RCC 7860 (cell line): ENCODE measurements at places on chromosomes 6 and 20.

- no peak for DNase-seq
These were observed 365.9 kb upstream of the CHD6 start for GRCh38 chr20:41984031-41984430.

GRCh38 chr6:8402546-8402945 lies 32.8 kb downstream of the SLC35B3 start:
- DNase-seq: no peak

DNA sequence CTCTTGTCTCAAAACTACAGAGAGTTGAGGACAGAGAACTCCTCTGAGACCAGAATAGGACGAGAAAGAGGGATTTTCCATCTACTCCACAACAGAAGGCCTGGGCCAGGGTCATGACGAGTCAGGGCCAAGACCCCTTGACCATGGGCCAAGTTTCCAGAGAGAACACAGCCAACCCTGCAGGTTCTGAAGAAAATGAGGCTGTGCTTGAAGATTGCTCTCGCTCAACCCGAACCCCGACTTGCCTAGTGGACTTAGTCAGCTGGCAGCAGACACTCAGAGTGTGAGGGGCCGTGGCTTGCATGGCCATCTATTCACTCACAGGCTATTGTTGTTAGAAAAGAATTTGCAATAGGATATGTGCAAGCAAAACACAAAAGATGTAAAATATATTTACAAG lies 54.5 kb downstream of the TMEM242 start:
- no peak for DNase-seq

DNA sequence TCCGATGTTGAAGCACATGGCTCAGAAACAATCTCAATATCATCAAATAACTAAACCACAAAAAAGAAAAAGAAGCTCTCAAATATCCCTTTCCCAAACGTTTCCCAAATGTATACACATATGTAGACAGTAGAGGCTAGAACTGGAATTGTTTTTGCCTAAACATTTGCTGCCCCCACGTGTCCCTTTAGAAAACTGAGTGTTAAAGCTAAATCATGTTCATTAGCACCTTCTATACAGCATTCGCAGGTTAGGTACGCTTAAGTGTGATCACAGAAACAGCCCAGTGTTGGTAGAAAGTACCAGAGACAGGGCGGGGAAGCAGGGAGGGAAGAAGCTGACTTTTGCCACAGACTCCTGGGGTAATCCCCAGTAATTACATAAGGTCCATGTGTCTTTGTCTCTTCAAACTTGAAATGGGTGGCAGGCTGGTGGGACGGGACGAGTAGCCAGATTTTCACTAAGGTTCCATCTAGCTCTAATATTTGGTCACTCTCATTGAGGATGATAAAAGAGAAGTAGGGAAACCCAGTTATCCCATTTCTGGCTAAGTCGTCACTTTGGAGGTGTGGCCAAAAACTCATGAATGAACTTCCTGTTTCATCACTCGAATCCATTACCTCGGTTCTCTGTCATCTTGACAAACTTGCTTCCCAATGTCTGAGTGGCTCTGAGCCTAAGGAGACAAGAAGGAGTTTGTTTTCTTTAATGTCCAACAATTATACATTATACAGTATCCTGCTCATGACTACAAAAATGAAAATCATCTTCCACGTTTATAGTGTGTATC lies 15.0 kb upstream of the TFAP2A start:
- peak; percentile 33 for DNase-seq

DNA sequence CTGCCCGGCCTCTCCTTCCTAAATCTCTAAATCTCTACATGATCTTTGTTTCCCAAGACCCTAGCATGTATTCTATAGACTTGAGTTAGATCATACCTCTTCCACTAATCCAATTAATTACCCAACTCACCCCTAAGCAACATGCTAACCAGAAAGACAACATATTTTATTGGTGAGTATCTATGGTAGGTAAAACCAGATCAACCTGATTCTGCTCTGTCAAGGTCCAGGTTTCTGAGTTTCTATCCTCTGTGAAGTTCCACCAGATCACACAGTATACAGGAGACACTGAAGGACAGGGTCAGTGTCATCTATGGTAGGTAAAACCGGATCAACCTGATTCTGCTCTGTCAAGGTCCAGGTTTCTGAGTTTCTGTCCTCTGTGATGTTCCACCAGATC lies 363.2 kb upstream of the MARCKS start:
- no peak for DNase-seq

DNA sequence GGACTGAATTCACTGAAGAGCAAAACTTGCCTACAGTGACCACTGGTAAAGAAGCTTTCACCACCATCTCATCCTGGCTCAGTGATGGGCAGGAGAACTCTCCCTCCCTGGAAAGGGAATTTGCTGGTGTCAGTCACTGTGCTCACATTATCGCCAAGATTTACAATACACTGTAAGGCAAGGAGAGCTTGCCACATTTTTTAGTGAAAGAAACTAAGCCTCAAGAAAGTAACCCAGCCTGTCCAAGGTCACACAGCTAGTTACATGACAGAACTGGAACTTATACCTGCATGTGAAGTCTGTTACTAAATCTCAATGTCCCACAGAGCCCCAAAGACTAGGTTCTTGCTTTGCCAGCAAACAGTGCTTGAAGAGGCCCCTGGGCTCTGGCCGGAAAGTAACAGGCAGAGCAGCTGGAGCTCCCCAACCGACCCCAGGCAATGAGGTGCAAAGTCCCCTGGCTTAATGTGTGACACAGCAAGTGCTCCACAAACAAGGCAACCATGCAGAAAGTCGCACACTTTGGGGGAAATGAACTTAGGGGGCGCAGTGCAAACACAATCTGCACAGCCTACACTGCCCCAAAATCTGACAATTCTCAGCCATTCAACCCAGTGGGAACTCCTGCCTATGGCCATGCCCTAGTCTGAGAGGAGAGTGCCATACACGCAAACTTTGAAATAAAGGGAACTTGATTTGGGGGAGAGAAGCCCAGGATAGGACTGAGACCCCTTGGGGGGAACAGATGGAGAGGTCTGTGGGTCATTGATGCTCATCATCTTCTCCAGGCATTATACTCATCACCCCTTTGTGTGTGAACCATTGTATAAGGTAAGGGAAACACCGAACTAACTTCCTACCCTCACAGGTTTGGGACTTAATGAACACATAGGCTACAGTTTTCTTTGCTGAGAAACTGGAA lies 1.9 kb downstream of the BCL2L1 start:
- peak; percentile 31 for DNase-seq

DNA sequence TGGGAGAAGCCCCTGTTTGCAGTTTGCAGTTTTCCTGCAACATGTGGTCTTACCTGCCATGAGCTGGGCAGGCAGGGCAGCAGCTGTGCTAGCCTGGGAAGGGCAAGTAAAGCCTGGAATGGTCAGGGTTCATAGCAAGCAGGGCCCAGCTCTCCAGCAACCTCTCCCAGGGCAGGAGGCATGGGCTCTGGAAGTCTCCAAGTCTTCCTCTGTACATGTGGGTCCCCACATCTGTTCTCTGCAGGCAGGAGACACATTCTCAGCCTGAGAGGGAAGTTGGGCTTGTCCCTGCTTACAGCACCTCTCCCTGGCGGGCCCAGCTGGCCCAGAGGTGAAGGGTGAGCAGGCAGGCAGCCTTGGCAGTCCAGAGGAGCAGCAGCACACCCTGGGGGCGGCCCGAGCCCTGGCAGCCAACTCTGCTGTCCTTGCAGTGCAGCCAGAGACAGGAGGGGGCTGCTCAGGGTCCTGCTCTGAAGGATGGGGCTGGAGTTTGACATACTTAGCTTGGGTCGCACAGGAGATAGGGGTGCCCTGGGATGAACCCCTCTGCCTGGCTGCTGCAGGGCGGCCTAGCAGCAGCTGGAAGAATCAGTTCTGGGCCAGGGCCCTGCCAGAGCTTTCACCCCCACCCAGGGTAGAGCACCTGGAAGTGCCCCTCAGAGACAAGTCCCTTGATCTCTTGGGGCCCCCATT lies 176.0 kb downstream of the MRPL14 start:
- DNase-seq: no peak

DNA sequence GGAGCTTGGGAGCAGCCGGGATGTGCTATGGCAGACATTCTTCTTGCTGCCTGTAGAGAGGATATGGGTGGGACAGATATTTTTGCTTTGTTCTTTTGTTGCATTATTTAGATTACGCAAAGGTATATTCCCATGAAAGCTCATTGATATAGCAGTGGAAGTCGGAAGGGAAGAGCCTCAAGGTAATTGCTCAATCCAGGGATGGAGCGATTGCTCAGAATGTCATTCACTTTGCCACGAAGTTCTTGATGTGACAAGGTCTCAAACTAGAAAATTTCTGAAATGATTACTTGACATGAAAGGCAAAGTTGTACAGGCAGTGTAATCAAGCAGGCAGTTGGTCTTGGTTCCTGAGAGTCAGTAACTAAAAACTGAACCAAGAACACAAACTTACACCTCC lies 615.6 kb upstream of the CDH4 start:
- DNase-seq: no peak

DNA sequence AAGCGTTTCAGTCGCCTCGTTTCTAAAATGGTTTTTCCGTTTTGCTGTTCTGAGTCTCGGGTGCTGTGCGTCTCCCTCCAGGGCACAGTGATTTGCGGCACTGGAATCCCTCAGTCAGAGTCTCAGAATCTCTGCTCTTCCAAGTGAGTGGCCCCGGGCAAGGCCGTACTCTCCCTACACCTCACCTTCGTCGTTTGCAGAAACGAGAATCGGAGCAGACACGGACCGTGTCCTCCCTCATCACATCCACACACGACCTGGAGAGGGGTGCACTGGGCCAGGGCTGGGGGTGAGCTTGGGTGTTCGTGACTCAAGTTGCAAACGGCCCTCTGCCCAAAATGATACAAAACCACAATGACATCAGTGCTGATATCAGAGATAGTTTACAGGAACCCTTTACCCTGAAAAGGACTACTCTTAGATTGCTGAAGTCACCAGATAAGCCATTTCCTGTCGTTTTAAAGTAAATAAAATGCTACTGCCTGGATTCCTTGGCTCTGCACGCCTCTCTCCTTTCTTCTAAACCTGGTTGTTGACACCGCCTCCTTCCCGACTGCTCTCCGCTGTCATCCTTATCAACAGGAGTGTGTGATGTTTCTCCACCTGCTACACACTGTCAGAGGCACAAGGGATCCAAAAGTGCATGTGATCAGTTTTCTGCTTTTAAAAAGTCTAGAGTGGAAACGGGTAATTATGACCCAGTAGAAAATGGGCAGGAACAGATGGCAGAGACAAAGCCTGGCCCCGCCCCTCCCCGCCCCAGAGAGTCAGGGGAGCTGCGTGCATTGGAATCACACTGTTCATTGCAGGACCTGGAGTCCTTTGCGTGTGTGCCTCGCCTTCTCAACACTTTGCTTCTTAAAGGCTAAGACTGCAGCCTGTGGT lies 38.4 kb downstream of the KIF25 start:
- DNase-seq: peak; percentile 64

GRCh38 chr6:52049252-52050050 lies 38.0 kb downstream of the PKHD1 start:
- peak; percentile 31 for DNase-seq

- DNase-seq: no peak
These were observed 66.9 kb downstream of the PYGB start for GRCh38 chr20:25314497-25315417.
